AG04450 (cell line): ENCODE measurements at places on chromosomes 2 and 18.

DNA sequence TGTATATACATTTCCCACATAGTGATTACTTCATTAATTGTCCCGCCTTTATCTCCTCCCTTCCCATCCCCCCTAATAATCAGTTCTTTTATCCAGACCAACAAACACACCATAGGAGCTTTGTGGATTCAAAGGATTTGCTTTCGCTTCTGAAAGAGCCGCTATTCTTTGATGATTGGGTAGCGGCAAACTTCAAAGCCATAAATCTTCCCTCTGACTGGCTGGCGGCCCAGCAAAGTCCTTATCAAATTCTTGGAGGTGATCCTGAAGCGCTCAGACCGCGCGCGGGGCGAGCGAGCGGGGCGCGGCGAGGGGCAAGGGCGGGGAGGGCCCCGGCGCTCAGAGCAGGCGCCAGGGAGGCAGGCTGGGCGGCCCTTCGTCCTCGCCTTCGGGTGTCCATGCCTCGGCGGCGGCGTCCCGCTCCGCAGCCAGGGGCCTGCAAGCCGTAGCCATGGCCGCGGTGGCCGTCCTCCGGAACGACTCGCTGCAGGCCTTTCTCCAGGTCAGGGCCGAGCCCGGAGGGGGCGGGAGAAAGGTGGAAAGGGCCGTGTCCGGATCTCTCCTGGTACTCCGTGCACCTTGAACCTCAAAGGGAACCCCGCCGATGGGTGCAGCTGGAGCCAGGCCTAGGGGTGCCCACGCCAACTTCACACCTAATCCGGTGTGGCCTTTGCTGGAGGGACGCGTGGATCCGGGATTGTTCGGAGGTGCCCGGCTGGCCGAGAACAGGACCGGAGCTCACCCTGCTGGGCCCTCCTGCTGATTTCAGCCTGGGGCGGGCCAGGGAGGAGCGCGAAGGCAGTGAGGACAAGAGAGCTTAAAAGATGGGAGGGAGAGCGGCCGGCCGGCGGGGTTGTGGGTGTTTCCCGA is at the start of gene SP5:
TSS of gene SP5 (plus strand) at position 276 of the 870 bp plus-strand sequence. CDS start at position 452, 176 bp downstream.
- peak; percentile 4 for DNase-seq

GRCh38 chr2:105597011-105597805 is 147.5 kb upstream of the NCK2 start:
- DNase-seq, result no peak

- no peak for DNase-seq
These were observed 80.8 kb downstream of the NAT8 start for GRCh38 chr2:73561422-73561821.

DNA sequence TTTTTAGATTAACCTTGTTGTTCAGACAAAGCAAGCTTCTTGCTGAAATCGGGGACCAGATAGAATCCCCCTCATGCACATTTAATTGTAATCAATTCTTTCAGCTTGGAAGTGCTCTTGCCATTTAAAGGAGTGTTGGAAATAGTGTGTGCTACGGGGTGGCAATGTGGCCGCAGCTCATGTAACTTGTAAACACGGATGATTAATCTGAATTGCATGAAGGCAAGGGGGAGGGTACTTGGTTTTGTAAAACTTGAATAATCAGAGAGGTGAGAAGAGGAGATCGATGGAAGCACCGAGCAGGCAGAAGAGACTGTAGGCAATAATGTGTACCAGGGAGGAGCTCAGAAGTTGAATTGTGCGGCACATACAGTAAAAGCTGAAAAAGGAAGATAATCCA is 273.5 kb downstream of the PTGR3 start:
- no peak for DNase-seq

GRCh38 chr2:16014041-16014787 is 73.9 kb downstream of the MYCN start:
- no peak for DNase-seq

GRCh38 chr2:9527995-9528787 is 27.4 kb downstream of the ADAM17 start:
- no peak for DNase-seq

- no peak for DNase-seq
These were observed 37.7 kb downstream of the KIF1A start for GRCh38 chr2:240782221-240782885.

DNA sequence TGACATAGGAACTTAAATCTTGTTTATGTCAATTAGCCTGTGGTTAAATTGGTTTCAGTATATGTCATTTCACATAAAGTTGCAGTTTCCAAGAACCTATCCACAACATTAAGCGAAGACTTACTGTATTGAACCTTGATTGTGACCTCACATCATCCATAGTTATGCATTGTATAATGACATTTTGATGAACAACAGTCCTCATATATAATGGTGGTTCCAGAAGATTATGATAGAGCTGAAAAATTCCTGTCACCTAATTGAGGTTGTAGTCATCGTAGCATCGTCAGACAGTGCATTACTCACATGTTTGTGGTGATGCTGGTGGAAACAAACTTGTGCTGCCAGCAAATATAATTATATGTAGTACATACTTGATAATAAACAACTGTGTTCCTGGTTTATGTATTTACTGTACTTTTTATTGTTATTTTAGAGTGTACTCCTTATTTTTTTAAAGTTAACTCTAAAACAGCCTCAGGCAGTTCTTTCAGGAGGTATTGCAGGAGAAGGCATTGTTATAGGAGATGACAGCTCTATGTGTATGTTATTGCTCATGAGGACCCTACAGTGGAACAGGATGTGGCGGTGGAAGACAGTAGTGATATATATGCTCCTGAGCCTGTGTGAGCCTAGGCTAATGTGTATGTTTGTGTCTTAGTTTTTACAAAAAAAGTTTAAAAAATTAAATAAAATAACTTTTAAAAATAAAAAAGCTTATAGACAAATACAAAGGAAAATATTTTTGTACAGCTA is 56.6 kb downstream of the UBE2E3 start:
- DNase-seq, result peak; percentile 20

GRCh38 chr18:47758000-47758399 is 172.5 kb downstream of the SMAD2 start:
- DNase-seq, result no peak

DNA sequence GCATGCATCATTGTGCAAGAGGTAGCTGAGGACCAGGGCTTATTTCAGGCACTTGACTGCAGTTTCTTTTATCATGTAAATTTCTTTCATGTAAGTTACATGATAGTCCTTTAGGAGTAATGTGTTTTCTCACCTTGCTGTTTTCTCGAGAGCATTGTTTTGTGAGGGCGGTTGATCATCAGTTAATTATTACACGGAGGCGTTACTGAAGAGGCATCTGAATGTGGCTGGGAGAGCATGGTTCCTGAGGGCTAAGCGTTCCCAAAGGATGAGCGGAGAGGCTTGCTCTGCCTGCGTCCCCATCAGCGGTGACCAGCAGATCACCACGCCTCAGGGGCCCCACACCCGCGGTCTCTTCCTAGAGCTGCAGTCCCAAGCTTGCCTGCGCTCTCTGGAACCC is 156.1 kb upstream of the NFATC1 start:
- no peak for DNase-seq

DNA sequence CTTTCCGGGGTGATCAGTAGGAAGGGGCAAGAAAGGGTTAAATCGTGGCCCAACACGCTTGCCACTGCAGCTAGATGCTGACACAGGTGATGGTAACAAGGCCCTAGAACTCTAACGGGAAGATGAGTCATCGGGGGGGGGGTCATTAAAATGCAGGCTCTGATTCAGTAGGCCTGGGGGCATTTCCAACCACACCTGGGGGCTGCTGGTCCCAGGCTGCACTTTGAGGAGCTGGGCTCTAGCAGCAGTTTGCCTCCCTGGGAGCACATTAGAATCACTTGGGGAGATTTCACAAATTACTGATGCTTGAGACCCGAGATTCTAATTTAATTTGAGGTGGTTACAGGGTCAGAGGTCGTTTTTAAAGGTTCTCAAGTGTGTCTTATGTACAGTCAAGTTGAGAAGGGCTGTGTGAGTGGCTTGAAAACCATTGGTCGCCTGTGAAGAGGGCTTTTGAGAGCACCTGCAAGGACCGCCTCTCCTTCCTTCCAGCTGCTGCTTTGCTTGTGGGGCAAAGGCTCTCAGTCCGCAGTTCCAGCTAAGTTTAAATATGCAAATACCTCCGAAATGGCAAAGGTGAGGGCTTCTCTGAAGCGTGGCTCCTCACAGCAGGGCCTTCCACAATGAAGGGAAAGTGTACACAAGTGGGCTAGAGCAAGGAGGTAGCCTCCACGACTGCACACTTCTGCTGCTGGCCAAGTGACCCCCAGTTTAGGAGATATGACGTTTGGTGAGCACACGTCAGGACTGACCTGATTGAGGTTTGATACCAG is 128.0 kb upstream of the MSH6 start:
- DNase-seq, result no peak

DNA sequence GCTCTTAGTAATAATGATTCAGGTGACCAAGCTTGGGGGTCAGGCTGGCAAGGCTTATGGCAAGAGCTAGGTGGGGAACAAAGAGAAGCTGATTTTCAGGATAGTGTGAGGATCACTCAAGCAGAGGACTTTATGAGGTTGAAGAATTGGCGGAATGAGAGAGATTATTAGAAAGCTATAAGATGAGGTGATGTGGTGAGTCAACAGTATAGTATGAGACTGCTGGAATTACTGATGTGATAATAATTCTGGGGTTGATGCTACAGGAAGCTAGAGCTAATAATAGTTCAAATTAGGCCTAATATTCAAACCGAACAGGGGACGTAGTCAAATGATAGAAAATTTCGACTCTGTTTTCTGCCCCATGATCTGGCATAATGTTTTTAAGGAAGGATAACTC is 2115.3 kb upstream of the PIK3C3 start:
- DNase-seq, result no peak

DNA sequence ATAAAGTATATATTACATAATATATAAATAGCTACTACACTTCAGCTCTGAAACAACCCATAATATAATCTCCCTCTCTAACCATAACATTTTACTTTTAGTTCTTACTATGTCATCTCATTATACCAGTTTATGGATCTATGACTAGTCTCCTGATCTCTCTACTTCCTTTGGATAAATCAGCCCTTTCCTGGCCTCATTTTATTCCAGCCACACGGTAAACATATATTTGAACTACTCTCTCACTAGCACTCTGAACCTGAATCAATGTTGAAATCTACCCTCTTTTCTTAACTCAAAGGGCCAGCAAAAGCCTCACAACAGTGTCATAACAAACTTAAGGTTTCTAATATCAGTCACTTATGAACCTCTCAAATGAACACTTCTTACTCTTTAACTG is 62.6 kb downstream of the BAZ2B start:
- DNase-seq, result no peak

DNA sequence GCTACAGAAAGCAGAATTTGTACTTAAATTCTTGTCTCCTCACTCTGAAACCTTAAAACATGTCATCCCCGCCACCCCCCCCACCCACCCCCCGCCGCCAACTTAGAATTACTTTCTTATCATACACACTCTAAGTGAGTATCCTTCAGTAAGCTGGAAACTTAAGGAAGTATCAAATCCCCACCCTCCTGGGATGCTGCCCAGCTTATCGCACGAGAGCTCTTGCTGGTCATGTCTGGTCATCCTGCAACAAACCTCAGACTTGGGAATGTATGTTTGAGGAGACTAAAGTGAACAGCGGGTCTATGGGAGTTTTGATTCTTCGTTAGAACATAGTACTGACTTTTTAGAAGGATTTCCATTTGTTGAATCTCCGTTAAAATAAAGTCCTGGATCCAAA is 203.3 kb downstream of the PTGR3 start:
- DNase-seq, result peak; percentile 26
